ENCODE measurements at places on chromosomes 4 and X.

- no peak for DNase-seq
Observed at GRCh38 chr4:185520119-185520518, 15.2 kb downstream of the PDLIM3 start.

GRCh38 chr4:81412946-81413495 is 58.7 kb downstream of the RASGEF1B start:
- DNase-seq: no peak

DNA sequence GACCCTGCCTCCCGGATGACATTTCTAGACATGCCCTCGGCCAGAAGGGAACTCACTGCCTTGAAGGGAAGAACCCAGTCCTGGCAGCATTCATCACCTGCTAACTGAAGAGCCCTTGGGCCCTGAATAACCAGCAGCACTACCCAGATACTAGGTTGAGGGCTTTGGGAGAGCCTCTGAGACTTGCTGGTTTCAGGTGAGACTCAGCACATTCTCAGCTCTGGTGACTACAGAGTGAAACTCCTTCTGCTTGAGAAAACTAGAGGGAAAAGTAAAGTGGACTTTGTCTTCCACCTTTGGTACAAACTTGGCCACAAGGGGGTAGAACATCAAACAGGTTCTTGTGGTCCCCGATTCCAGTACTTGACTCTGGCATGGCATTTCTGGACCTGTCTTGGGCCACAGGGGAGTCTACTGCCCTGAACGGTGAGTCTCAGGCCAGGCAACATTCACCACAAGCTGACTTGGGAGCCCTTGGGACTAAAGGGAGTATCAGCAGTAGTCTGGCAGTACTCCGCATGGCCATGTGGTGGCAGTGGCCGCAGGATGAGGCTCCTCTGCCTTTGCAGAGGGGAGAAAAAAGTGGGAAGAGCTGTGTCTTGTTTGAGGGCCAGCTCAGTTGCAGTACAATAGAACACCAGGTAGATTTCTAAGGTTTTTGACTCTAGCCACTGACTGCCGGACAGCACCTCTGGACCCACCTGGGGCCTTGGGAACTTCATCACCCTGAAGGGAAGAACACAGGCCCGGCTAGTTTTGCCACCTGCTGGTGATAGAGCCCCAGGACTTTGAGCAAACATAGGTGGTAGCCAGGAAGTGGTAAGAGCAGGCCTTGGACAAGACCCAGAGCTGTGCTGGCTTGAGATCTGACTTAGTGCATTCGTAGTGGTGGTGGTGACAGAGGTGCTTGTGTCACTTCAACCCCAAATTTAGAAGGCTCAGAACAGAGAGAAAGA is 414.8 kb downstream of the OPHN1 start:
- no peak for DNase-seq

GRCh38 chrX:48508400-48509244 is at the start of gene PORCN:
PORCN (plus strand) TSS chrX:48508992; CDS start chrX:48509821, 829 bp downstream.
- DNase-seq: peak; percentile 79

GRCh38 chrX:136148391-136148790 is 1.1 kb downstream of the FHL1 start:
- DNase-seq: no peak

- no peak for DNase-seq
Observed at GRCh38 chr4:145066063-145066501, 31.9 kb downstream of the ANAPC10 start.

All from CD4-positive, alpha-beta T cell treated with Interferon gamma for 1 hour (primary cell).